ENCODE measurements at places on chromosomes 5 and 9.

DNA sequence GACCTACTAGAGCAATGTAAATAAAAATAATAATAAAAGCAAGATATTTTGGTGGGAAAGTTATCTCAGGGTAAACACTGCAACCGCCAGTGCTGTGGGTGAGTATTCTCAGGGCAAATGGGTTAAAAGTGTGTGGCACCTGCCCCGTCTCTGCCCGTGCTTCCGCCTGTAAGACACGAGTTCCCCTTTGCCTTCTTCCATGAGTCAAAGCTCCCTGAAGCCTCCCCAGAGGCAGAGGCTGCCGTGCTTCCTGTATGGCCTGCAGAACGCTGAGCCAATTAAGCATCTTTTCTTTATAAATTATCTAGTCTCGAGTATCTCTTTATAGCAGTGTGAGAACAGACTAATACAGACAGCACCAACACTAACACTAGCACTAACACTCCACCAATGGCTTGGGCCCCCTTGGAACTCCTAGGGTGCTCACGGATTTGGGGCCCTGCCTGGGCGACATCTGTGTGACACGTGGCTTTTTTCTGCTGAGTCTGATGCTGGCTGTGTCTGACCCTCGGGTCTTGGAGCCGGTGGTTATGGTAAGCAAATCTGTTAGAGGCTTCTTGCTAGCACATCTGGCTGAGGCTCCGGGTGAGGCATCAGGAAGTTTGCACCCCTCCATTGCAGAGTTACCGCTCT lies 10.6 kb downstream of the PLEKHG4B start:
- DNase-seq: no peak

DNA sequence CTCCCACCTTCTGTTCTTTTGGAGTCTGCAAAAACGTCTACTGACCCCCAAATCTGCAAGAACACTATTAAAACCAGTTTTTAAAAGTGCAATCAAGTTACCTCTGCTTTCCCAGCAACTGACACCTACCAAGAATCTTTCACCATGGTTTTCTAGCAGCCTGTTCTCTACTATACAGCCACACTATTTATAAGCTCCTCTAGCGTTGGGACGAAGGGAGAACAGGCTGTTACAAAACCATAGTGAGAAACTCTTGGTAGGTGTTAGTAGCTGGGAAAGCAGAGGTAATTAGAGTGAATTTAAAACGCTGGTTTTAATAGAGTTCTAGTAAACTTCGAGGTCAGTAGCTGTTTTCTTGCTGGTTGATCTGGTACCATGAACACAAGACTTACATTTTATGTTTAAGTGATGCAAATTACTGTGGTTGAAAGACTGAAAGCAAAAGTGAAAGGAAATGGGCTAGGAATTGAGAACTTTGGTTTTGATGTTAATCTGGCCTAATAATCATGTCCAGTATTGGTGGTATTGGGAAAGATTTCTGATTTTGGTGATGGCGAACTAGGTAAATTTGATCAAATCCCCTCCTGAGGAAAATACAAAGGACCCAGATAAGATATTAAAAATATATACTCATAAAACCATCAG lies 5.3 kb downstream of the MROH2B start:
- DNase-seq: no peak

DNA sequence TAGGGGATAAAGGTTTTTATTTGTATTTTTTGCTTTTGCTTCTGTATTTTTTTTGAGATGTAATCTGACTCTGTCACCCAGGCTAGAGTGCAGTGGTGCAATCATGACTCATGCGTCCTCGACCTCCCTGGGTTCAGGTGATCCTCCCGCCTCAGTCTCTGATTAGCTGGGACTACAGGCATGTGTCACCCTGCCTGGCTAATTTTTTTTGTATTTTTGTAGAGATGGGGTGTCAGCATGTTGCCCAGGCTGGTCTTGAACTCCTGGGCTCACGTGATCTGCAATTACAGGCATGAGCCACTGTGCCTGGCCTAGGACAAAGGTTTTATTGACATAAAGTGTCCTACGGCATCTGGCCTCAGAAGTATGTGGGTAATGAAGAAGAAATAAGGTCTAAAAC lies 297.1 kb upstream of the C9orf72 start:
- no peak for DNase-seq

GRCh38 chr5:179238628-179238970 lies 106.7 kb downstream of the ADAMTS2 start:
- DNase-seq: no peak

DNA sequence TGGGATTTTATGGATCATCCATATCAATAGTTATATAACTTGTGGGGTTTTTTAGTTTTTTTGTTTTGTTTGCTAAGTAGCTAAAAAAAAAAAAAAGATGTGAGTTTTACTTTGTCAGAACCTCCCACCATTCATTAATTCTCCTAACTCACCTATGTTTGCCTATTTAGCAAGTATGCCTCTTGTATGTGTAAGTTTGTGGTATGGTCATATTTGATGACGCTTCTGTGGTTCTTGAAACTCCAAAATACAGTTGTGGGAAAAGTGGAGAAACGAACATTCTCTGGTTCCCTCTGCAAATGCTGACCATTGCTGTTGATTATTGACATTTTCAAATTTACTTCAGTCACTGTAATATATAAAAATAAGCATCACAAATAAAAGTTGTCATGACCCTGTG lies 75.7 kb downstream of the PBX3 start:
- no peak for DNase-seq

GRCh38 chr5:150598821-150599273 lies 41.6 kb upstream of the SYNPO start:
- DNase-seq: no peak

- DNase-seq: no peak
Observed at GRCh38 chr5:169719360-169720314, 82.6 kb downstream of the DOCK2 start.

- no peak for DNase-seq
Observed at GRCh38 chr5:156812959-156813358, 37.1 kb upstream of the PPP1R2B start.

DNA sequence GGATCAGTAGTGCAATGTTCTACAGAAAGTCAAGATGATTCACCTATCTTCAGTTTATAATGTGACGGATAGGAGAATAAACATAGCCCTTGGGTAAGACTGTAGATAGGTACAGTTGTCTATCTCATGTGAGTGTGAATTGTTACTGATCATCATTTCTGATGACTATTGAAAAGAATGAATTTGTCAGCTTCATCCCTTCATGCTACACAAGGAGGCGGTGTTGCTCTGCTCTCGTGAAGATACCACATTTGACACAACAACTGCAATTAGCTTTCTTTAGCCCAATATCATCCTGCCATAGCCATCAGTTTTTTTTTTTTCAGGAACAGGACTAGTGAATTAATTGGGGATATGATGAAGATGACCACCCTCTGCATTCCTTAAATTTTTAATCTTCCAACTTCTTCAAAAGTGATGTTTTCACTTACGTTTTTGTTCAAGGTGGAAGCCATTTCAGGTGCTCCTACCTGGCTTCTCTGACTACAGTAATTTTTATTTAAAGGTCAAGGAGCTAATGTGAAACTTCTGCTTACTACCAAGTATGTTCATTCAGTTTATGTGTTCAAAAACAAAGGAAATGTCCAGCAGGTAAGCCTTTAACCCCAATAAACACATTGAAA lies 152.9 kb upstream of the MOCS2 start:
- no peak for DNase-seq

GRCh38 chr5:149885513-149885912 lies 59.1 kb downstream of the PDE6A start:
- DNase-seq: no peak

DNA sequence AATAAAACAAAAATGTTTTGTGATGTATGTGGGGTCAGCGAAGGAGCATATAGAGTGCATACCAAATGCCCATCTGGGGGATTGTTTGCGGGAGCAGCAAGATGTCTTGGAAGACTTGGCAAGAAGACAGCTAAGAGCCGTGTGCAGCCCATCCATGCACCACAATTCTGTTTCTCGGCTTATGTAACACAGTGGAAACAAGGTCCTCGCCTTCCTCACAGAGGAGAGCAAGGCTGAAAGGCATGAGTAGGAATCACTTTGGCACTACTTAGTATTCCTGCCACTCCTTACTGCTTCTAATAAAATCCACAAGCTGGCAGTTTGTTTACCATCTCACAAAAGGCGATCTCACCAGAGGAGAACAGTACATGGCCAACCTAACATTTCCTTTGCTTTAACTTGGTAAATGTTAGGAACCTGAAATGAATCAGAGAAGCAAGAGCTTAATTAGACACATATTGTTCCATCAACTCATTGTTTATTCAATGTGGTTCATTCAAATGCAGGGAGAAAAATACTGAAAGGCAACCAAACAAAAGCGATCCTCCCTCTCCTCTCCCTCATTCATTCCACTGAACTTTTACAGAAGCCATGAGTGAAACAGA lies 648.1 kb downstream of the ACTL7B start:
- no peak for DNase-seq

- no peak for DNase-seq
Observed at GRCh38 chr9:123686829-123687192, 243.1 kb downstream of the DENND1A start.

- no peak for DNase-seq
Observed at GRCh38 chr5:95895771-95896170, 65.9 kb downstream of the ELL2 start.

GRCh38 chr9:69660304-69660703 lies 11.9 kb downstream of the APBA1 start:
- no peak for DNase-seq

- no peak for DNase-seq
Observed at GRCh38 chr5:78597974-78598371, 50.6 kb downstream of the LHFPL2 start.

DNA sequence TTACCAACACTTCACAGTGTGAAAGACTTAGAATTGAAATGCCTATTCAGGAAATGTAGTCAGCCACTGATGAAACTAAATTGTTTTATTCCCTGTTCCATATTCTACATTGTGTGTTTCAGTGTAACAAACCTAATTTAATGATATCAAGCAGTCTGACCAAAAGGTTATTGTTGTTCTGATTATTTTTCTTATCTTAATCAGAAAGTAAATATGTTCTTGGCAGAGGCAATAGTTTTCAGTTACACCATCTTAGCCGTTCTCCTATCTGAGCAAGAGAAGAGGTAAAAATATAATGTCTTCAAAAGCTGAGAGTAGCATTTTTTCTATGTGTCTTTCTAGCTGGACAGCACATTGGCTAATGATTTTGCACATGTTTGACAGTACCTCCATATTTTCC lies 17.1 kb downstream of the CDC26 start:
- no peak for DNase-seq

- DNase-seq: no peak
Observed at GRCh38 chr9:36999728-37000333, 34.2 kb downstream of the PAX5 start.

DNA sequence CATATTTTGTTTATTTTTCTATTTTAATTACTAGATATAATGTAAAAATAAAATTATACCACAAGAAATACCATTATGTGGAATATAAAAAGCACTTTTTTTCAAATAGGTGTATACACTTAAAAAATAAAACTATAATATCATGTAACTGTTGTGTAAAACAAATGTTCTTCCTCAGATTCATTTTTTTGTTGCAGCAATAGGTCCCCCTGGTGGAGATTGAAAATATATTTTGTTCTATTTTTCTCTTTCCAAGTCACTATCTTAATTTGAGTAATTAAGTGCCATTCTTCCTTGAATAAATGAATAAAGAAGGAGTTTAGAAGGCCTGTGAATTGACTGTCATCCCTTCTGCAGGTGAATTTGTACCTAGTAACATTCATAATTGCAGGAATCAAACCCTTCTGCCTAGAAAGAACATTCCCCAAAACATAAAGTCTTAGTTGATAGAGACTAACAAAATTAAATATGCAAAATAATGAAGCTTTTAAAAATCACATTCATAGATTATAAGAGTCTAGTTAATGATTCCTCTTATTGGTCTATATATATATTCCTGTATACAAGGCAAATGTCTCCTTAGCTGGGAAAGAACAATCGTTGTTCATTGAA lies 23.4 kb downstream of the CETN3 start:
- DNase-seq: no peak

DNA sequence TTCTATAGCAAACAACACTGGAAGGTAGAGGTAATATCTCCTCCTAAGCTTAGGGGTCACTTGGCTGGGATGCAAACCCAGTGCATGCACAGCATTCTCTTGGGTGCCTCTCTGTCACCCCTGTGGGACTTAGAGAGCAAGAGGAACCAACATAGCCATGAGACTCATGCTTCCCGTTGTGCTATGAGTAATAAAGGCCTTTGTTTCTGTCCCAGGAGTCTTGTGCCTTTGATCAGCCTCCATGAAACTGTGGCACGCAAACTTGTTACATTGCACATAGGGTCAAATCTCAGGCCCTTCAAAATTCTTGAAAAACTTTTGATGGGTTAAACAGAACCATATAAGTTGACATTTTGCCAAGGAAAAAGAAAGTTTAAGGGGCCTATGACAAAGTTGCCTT lies 272.8 kb downstream of the TAF11L14 start:
- no peak for DNase-seq

GRCh38 chr9:69132361-69132760 lies 41.7 kb upstream of the TJP2 start:
- DNase-seq: no peak

DNA sequence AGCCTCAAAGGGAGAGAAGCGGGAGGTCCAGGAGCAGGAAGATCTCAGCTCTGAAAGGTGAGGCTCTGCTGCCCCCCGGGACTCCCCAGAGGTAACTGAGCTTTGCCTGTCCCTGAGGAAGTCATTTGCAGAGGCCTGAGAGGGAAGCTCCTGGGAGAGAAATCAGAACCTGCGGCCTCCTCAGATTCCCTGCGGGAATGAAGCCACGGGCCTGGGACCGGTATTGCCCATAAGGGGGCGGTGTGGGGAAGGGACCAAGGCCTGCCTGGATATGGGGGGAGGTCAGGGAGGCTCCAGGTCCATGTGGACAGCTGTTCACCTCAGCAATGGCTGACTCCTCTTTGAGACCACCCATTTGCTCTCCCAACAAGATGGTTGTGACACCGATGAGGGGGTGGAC lies 1.3 kb downstream of the SPATA31E1 start:
- DNase-seq: no peak

DNA sequence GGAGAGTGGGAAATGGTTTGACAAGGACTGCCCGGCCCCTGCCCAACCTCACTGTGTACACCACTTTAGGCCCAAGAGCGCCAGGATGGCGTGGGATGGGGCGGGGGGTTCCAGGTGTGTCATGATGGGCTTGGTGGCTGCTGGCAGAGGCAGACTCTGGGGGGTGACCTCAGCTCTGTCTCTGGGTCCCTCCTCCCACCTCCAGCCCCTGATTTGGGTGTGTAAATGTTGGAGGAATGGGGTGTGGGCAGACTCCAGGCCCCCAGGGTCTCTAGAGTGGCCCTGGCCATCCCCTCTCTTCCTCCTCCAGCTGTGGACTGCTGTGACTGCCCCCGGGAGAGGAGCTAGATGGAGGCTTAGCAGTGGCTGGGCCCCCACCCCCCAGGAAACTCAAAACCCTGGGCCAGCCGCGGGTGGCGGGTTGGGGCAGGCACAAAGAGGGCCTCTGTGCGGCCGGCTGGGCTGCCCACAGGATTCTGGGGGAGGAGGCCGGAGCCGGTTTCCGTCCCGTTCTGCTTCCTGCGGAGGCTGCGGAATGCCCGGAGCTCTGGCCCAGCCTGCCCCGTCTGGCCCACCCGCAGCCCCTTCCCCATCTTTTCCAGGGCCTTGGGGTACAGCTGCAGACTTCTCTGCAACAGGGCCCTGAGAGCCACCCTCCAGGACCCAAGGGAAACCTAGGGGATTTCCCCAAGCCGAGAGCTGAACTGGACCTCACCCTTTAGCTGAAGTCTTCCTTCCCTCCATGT lies 23.1 kb downstream of the CXXC5 start:
- no peak for DNase-seq

Data from stimulated activated CD4-positive, alpha-beta T cell treated with anti-CD3 and anti-CD28 coated beads, Interleukin-15, amount 100 ng/mL, for 48 hours (primary cell).